ENCODE measurements at places on chromosomes 6 and 20.

GRCh38 chr20:62950741-62951140, 1.8 kb upstream of the SLC17A9 start:
- DNase-seq: no peak

DNA sequence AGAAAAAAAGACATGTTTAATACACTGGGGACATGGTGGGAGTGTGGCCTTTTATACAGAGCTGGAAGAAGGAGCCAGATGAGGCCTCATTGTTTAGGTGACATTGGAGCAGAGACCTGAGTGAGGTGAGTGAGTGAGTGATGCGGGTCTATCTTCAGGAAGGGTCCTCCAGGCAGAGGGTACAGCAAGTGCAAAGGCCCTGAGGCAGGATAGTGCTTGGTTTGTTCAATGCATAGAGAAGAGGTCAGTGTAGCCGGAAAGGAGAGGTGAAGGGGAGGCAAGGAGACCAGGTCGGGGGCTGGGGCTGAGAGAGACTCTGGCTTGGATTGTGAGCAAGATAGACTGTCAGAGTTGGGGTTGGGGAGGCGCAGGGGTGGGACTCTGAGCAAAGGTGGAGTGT, 23.6 kb downstream of the KCNG1 start:
- no peak for DNase-seq

DNA sequence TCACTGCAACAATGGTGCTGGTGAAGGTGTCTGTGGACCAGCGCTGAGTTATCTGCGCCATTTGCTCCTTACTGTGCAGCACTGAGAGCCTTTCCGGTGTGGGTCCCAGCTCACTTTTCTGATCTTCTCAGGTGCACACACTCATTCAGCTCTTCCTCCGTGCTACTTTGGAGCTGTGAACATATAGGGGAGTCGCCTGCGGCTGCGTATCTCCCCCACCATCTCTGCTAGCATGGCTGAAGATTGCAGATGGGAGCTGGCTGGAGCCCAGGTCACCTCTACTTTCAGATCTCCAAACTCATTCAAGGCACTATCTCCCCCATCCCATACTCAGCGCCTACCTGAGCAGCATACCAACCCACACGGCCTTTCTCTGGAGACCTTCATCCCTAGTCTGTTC, 96.9 kb downstream of the DHX35 start:
- DNase-seq: no peak

DNA sequence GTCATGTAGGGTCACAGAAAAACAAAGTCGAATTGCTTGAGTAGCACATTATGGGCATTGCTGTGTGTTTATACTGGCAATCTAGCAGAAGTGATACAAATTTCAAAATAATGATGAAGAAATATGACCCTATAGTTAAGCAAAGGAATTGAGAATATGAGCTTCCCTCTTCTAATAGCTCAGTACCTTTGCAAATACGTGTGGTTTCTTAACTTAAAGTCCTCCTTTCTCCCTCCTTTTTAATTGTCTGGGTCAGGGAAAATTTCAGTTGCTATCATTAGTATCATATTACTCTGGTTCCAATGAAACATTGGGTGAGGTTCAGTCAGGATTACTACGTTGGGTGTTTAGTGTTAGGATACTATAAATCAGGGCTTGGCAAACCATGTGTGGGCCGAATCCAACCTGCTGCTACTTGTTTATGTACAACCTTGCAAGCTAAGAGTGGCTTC, 166.8 kb upstream of the CARMIL1 start:
- DNase-seq: no peak
